OCI-LY7 (cell line): ENCODE measurements at places on chromosomes 12 and 14. TPM values are rescaled to one million over a fixed set of nuclear protein-coding genes. Genes with fewer than 3 reads are reported as not detected.

Gene TAS2R19
- 2.9 and 3.4 TPM in 2 replicates for total RNA-seq

Gene TGM1
- 5.4 and 7.0 TPM in 2 replicates for total RNA-seq

Gene SLC17A8
- total RNA-seq, result not detected in 2 replicates

Gene RAB15
- total RNA-seq, result not detected in 2 replicates

Gene GPD1
- total RNA-seq, result 0.31 and 1.2 TPM in 2 replicates

Gene BCL11B
- not detected in 2 replicates for total RNA-seq

Gene NRIP2
- total RNA-seq, result not detected in 2 replicates

DNA sequence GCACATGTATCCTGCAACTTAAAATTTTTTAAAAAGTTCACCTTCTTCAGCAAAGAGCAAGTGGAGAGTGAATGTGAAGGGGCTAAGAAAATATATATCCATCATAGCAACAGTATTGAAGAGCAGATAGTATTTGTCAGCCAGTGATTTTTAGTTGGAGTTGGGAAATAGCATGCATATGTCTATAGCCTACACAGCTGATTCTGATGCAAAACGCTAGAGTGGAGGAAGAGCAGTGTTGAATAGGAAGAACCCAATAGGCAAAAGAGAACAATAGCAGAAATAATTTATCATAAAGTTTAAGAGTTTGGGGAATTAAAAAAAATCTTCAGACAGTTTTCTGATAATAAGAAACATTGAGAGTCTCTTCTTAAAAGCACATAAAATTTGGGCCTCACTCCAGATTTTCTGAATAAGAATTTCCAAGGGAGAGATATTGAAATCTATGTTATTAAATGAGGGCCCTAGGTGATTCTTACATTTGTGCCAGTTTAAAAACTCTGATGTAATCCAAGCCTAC, 12.0 kb downstream of the PDE6H start:
- no peak for DNase-seq

DNA sequence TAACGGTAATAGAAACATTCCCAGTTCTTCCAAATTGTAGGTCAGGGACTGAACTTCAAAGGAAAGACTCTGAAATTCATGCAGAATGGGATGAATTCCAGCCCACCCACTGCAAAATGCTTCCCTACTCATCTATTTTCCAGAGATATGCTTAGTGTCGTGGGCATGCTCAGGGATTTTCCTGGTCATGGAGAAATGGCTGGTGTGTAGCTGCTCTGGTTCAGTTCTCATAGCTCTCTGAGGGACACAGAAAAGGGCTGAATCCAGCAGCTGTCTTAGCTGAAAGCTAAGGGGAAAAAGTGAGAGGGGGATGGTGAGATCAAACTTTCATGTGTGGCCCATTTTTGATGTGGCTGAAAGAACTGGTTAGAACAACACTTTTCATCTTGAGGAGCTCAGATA, 72.9 kb upstream of the KRAS start:
- DNase-seq, result peak; percentile 46

DNA sequence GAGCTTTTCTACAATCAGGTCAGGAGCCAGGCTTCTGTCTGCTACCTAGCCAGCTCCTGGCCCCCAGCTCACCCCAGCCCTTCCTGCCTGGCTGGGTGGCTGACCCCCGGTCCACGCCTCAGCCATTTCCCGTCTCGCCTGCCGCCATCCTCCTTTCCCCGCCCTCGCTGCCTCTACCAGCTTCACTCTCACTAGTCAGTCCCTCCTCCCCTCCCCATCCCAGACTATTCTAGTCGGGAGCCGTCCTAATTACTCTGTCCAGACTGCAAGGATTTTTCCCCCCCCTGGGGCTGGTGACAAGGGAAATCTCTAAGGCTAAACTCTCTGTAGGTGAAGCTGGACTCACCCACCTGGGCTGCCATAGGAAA, 825 bp downstream of the DHH start:
- DNase-seq, result no peak

GRCh38 chr12:107090711-107091110, 2.6 kb downstream of the CRY1 start:
- DNase-seq, result no peak

GRCh38 chr12:3218228-3219171, 141.3 kb downstream of the TSPAN9 start:
- peak; percentile 55 for DNase-seq

- DNase-seq, result no peak
These were observed 165.1 kb upstream of the AMIGO2 start for GRCh38 chr12:47244835-47245234.

- DNase-seq, result no peak
These were observed 78.0 kb downstream of the IFNG start for GRCh38 chr12:68081561-68081960.

GRCh38 chr14:62655166-62655565, 390.1 kb downstream of the KCNH5 start:
- no peak for DNase-seq

DNA sequence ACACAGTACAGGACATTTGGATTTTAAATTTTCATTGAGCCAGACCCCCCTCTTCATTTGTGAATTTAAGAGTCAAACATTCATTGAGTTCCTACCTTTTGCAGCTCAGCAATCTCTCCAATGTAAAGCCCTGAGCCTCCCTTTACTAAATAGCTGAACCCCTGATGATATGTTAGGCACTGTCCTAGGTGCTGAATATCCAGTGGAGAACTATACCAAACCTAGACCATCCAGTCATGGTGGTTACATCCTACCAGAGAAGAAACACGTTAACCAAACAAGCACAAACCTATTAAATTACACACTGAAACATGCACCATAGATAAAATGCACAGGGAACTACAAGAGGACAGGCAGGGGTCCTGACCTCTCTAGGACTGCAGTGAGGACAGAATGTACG, 1585.3 kb upstream of the TMEM132C start:
- DNase-seq, result no peak

DNA sequence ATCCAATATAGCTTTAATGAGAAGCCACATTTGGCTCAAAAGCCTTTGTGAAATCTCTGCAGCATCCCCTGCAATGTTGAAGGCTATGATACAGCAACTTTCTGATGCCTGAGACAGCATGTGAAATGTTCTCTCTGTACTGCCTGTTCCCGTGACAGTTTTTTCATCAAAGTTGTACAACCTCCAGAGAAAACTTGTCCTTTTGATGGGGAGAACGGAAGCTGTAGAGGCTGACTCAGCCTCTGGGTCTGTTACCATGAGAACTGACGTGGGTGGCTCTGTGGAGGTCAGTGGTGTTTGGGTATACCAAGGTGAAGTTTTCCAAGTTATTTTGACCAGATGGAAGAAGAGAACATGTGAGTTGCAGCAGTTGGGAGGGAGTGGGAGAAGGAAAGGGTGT, 17.0 kb downstream of the SLC4A8 start:
- no peak for DNase-seq

DNA sequence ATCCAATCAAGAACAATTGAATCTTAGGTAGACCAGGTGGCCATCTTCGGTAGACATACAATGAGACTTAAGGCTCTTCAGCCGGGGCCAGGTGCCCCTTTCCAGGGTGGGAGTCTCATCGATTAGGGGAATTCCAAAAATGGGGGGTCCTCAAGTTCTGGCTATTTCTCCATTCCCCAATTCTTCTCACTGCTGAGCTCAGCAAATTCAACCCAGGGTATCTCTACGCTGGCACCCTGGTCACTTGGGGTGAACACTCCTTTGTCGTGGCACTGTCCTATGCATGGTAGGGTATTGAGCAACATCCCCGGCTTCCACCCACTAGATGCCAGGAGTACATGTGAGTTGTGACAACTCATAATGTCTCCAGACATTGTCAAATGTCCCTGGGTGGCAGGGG, 34.9 kb upstream of the FBXO21 start:
- no peak for DNase-seq

- no peak for DNase-seq
These were observed 122.3 kb upstream of the CNOT2 start for GRCh38 chr12:70120970-70121369.

DNA sequence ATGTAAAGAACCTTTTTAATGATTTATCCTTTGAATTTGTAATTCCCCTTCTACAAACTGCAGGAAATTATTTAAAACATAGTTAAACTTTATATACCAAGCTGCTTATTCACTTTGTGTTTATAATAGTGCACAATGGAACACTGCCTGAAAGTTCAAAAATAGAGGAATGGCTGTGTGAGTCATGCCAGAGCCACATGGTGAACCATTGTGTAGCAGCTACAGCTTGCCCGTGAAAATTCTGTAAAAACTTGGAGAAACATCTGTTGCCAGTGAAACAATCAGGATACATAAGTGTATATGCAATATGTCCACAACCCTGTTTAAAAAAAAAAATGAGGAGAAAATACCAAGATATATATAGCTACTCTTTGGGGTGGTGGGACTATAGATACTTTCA, 59.5 kb downstream of the VEZT start:
- no peak for DNase-seq

GRCh38 chr12:109549613-109550270, 23.6 kb downstream of the MMAB start:
- no peak for DNase-seq
